ENCODE measurements at places on chromosomes 16 and 17. TPM values are rescaled to one million over a fixed set of nuclear protein-coding genes. Genes with fewer than 3 reads are reported as not detected.

MPP3 gene
- 7.0 TPM for total RNA-seq

- no peak for DNase-seq
Measured at GRCh38 chr17:81282141-81282540, 13.0 kb downstream of the SLC38A10 start.

FGF11 gene
- total RNA-seq = 14.9 TPM

ADAD2 gene
- total RNA-seq = not detected
